ENCODE measurements at places on chromosomes 16 and 17. TPM values are rescaled to one million over a fixed set of nuclear protein-coding genes. Genes with fewer than 3 reads are reported as not detected.

DNA sequence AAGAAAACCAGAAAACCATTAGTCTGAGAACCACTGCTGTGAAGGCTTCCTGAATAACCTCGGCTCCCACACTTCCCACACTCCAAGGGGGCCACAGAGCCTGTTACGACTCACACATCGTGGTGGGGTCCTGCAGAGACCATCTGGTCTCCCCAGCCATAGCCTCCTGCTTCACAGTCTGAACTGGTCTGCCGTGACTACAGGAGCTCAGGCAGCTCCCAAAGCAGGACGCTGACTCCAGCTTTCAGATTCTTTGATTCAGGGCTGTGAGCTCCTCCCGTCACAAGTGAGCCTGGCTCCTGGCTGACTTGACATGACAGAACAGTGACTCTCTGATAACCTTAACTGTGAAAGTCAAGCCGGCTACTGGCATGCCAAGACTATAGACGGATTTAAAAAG is 37.8 kb downstream of the CYB5D2 start:
- no peaks in the 10 kb centered on the region for H3K27me3 ChIP-seq
- peaks cover 90% of the 10 kb centered on the region for H3K36me3 ChIP-seq
- no peaks in the 10 kb centered on the region for H3K4me1 ChIP-seq
- DNase-seq = no peak
- no peak overlapping the region for H3K27ac ChIP-seq

DNA sequence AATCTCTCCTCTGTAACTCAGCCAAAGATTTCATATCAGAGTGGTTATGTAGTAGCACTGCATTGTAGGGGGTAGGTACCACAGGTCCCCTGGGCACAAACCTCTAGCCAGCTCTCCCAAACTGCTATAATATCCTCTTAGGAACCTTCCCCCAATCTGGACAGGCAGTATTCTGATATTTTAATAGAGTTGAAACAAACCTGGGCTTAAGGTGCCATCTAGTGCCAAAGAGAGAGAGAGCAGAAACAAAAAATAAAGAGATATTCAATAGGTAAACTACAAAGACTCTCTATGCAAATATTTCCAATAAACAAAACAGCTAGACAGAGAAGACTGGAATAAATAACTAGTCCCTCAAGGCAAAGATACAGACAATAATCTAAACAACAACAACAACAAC is 1070.0 kb downstream of the CDH11 start:
- DNase-seq = no peak
- H3K4me1 ChIP-seq = no peaks in the 10 kb centered on the region
- H3K27ac ChIP-seq = no peak overlapping the region
- H3K27me3 ChIP-seq = no peaks in the 10 kb centered on the region
- H3K4me3 ChIP-seq = no peak overlapping the region

ITGAE gene
- total RNA-seq = 19.2 TPM

- no peaks in the 10 kb centered on the region for H3K27me3 ChIP-seq
- peaks cover 12% of the 10 kb centered on the region for H3K4me1 ChIP-seq
- H3K4me3 ChIP-seq = no peak overlapping the region
- no peak for DNase-seq
- no peak overlapping the region for H3K27ac ChIP-seq
Measured at GRCh38 chr17:55705847-55706246, 16.8 kb downstream of the TMEM100 start.

RGS11 gene
- total RNA-seq = 9.8 TPM

DNA sequence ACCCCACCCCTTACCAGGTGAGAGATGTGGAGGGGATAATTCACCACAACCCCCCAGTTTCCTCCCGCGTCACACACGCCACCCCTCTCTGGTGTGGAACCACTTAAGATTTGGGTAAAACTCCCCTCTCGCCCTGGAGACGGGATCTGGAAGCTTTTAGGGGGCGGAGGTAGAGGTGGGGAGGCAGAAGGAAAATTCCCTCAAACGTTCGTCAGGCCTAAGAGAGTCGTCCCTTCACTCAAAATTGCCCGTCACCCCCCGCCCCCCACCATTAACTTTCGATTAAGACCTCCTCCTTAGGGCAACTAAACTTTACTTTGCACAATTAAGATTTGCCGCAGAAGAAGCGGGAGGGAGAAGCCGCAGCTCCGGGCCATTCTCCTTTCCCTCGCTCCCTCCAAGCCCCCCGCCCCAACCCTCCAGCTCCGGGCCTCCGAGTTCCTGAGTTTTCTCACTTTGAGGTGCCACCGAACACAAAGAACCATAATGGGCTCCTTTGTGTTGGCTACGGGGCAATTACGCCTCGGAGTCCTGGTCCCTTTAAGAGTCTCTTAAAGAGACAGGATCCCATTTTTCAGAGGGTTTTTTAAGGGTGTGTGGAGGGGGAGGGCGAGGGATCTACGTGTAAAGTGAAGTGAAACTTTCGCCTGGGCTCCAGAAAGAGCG is 985 bp upstream of the FZD2 start:
- H3K27me3 ChIP-seq = no peaks in the 10 kb centered on the region
- peaks cover 5% of the 10 kb centered on the region for H3K4me1 ChIP-seq
- peak overlapping the region; percentile 53 for H3K27ac ChIP-seq

ZNF385C gene
- not detected for total RNA-seq

NIP7 gene
- 7.9 TPM for total RNA-seq

NGFR gene
- total RNA-seq = 23.7 TPM

- peaks cover 42% of the 10 kb centered on the region for H3K4me1 ChIP-seq
- no peaks in the 10 kb centered on the region for H3K27me3 ChIP-seq
- H3K4me3 ChIP-seq = no peak overlapping the region
- H3K36me3 ChIP-seq = peaks cover 69% of the 10 kb centered on the region
Measured at GRCh38 chr17:4009186-4009785, 45.0 kb upstream of the ATP2A3 start.

MYCBPAP gene
- 0.33 TPM for total RNA-seq

DNA sequence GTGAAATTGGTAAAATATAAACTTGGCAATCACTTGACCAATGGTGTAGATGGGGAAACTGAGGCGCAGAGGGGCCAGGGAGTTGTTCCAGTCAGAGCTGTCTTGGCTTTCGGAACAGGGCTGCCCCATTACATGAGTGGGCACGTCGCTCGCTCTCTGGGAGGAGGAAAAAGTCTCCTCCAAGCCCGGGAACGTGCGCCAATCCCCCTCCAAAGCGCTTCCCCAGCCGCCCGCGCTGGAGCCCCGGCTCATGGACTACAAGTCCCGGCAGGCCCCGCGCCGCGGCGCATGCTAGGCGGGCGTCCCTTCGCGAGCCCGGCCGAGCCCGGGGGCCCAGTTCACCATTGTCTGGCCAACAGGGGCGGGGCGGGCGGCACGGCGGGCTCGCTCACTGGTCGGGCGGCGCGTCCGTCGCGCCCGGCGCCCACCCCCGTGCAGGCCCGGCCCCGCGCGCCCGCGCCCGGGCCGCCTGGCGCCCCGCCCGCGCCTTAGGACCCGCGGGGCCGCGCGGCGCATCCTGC is at the start of gene LLGL1:
TSS of gene LLGL1 (plus strand) at position 515 of the 521 bp plus-strand sequence. CDS start 48 bp downstream, outside the sequence.
- peaks cover 31% of the 10 kb centered on the region for H3K4me1 ChIP-seq
- peak; percentile 98 for DNase-seq
- no peaks in the 10 kb centered on the region for H3K36me3 ChIP-seq
- peak within 1 kb of the TSS; percentile 66 for H3K4me3 ChIP-seq
- H3K27ac ChIP-seq = peak within 1 kb of the TSS; percentile 70

CCDC78 gene
- 0.42 TPM for total RNA-seq

DNA sequence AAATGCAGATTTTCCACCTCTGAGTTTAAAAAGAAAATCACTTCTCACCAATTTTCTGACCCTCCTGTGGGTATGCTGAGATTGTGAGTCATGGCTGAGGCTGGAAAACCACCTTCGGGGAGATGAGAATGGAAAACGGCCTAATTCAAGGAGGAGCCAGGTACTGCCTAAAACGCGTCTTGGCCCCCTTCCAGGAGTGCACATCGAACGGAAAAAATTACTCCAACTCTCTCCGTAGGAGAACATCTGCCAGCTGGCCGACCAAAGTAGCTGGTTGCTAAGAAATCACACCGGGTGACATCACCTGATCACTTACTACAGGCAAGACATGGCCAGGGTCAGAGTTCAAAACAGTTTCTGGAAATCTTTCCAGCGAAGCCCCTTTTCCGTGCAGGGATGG is 107.6 kb downstream of the ZNF423 start:
- H3K27ac ChIP-seq = no peak overlapping the region
- DNase-seq = no peak
- H3K4me3 ChIP-seq = no peak overlapping the region
- H3K36me3 ChIP-seq = no peaks in the 10 kb centered on the region
- H3K4me1 ChIP-seq = peaks cover 26% of the 10 kb centered on the region

GRCh38 chr17:69506489-69506888 is 92.0 kb downstream of the MAP2K6 start:
- no peak overlapping the region for H3K4me3 ChIP-seq
- H3K27me3 ChIP-seq = no peaks in the 10 kb centered on the region
- H3K27ac ChIP-seq = no peak overlapping the region
- peaks cover 2% of the 10 kb centered on the region for H3K4me1 ChIP-seq
- no peak for DNase-seq

GPR142 gene
- total RNA-seq = 0.83 TPM

GRCh38 chr16:50491516-50491915 is 56.7 kb upstream of the NKD1 start:
- no peak for DNase-seq
- no peaks in the 10 kb centered on the region for H3K36me3 ChIP-seq
- H3K27ac ChIP-seq = no peak overlapping the region
- H3K4me1 ChIP-seq = no peaks in the 10 kb centered on the region
- no peak overlapping the region for H3K4me3 ChIP-seq

- H3K4me3 ChIP-seq = no peak overlapping the region
- H3K27ac ChIP-seq = no peak overlapping the region
- H3K36me3 ChIP-seq = no peaks in the 10 kb centered on the region
- H3K4me1 ChIP-seq = no peaks in the 10 kb centered on the region
- H3K27me3 ChIP-seq = no peaks in the 10 kb centered on the region
- no peak for DNase-seq
Measured at GRCh38 chr16:78333808-78334207, 234.4 kb downstream of the WWOX start.

GRCh38 chr17:72501404-72502370 is 380.9 kb downstream of the SOX9 start:
- no peak for DNase-seq
- H3K36me3 ChIP-seq = no peaks in the 10 kb centered on the region
- peaks cover 8% of the 10 kb centered on the region for H3K27me3 ChIP-seq

DNA sequence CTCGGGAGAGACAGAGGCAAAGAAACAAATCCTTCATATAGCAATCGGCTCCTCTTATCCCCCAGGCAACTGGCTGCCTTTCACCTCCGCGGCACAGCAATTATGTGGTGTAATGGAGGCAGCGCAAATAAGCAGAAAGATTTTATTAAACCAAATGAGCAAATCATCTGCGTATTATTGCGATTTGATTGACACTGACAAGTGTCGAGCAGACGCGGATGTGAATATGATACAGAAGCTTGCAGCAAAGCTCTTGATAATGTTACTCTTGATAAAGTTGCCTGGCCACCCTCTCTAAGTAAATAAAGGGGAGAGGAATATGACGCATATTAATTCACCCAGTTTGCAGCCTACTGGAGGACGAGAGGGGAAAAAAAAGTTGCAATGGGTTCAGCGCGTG is 26.5 kb upstream of the AKTIP start:
- H3K36me3 ChIP-seq = no peaks in the 10 kb centered on the region
- H3K4me3 ChIP-seq = no peak overlapping the region
- H3K4me1 ChIP-seq = no peaks in the 10 kb centered on the region
- H3K27me3 ChIP-seq = no peaks in the 10 kb centered on the region

DNA sequence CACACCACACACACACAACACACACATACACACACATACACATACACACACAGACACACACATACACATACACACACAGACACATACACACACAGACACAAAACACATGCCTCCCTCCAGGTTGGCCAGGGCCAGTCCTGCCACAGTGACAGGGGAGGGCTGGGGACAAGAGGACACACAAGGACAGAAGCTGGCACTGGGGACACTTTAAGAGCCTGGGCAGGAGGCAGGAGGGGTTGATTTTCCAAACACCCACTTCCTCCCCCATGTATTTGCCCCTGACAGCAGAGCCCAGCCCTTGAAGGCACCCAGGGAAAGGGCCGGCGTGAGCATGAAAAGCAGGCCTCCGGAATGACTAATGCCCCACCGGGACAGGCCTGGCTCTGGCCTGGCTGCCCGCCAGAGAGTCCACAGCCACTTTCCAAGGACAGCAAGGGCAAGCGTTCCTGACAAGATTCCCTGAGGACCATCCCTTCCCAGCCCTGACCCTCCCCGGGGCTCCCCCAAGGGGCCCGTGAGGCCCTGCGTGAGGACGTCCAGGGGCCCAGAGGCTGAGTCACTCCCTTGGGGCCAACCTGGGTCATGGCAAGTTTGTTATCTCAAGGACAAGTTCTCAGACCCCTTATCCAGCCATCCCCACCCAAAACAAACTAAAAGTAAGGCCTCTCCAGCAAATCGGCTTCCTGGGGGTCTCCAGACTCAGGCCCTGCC is 235.6 kb downstream of the ZNF423 start:
- peak overlapping the region; percentile 47 for H3K27ac ChIP-seq
- no peaks in the 10 kb centered on the region for H3K36me3 ChIP-seq
- no peaks in the 10 kb centered on the region for H3K27me3 ChIP-seq
- peaks cover 25% of the 10 kb centered on the region for H3K4me1 ChIP-seq

GRCh38 chr17:44417553-44417952 is 28.1 kb upstream of the ITGA2B start:
- H3K27ac ChIP-seq = peak overlapping the region; percentile 34
- H3K36me3 ChIP-seq = peaks cover 16% of the 10 kb centered on the region
- no peak overlapping the region for H3K4me3 ChIP-seq
- no peaks in the 10 kb centered on the region for H3K4me1 ChIP-seq

- peaks cover 94% of the 10 kb centered on the region for H3K4me1 ChIP-seq
- no peak overlapping the region for H3K4me3 ChIP-seq
- H3K27me3 ChIP-seq = no peaks in the 10 kb centered on the region
- H3K36me3 ChIP-seq = peaks cover 10% of the 10 kb centered on the region
Measured at GRCh38 chr17:21025451-21025850, 17.4 kb downstream of the USP22 start.

CA7 gene
- total RNA-seq = not detected

RHBDF2 gene
- 17.3 TPM for total RNA-seq

DNA sequence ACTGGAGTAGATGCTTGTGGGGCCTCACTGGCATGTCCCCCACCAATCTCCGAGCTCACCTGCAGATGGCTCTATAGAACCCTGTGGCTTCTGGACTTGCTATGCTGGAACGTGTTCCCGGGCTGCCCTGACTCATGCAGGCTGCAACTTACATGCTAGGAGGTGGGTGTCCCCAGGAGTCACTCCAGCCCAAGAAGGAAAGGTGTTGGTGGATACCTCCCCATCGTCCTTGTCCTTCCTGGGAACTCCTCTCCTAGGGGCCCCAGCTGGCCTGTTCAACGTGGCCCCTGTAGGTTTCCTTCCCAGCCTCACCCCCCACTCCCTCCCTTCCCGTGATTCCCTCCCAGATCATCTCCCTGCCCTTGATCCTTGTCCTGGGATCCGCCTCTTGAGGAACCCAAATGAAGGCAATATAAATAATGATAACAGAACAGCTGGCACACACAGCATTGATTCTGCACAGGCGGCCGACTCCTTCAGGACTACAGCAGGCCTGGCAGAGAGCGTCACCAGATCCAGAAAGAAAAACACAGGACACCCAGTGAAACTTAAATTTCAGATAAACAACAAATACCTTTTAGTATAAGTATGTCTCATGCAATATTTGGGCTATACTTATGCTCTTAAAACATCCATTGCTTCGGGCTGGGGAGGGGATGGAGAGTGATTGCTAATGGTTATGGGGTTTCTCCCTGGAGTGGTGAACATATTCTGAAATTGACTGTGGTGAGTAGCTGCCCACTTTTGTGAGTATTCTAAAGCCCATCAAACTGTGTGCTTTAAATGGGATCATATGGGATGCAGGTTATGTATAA is 221.1 kb upstream of the GSE1 start:
- H3K27me3 ChIP-seq = no peaks in the 10 kb centered on the region
- peaks cover 72% of the 10 kb centered on the region for H3K4me1 ChIP-seq
- H3K27ac ChIP-seq = peak overlapping the region; percentile 76
- no peak overlapping the region for H3K4me3 ChIP-seq
- no peaks in the 10 kb centered on the region for H3K36me3 ChIP-seq

- H3K4me3 ChIP-seq = no peak overlapping the region
- no peak overlapping the region for H3K27ac ChIP-seq
- H3K27me3 ChIP-seq = no peaks in the 10 kb centered on the region
- peaks cover 17% of the 10 kb centered on the region for H3K4me1 ChIP-seq
Measured at GRCh38 chr16:12065866-12066545, 89.5 kb downstream of the SNX29 start.

NPIPB12 gene
- 50.7 TPM for total RNA-seq

All from esophagus muscularis mucosa (tissue), 4 donors.